ENCODE measurements at places on chromosomes 12 and 14.
A peak's percentile ranks its signal among the peaks of the same experiment; 100 is the strongest.

DNA sequence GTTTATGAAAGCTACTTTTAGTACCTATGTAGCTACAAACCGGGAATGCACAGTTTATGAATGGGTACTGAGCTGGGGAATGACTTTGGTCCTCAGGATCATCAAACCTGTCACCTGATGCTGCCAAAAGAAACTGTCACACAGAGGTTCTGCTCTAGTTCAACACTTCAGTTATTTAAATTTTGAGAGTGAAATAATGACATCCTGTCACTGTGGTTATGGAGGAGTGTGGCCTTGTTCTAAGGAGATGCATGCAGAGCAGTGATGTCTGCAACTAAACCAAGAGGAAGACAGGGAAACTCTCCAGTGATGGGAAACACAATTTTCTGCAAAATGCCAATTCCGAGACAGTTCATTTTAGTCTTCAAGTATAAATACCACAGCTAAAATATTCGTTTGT, 4.8 kb upstream of the AEBP2 start:
- no peak for DNase-seq

DNA sequence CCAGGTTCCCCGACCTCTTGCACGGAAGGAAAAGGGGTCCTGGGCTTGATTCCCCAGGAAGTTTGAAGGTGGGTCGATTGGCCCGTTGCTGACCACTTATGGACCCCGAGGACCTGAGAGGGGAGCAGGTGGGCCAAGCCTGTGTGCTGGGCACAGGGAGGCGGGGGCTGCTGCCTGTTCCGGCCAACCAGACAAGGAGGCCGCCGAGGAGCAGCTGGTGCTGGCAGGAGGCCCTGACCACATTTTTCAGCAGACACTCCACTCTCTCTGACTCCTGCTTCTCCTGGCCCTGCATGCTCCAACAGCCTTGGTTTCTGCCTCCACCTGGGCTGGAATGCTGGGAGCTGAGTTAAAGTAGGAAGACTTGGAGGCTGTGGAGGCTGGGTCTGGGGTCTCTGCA, 42.8 kb downstream of the NOS1 start:
- no peak for DNase-seq

DNA sequence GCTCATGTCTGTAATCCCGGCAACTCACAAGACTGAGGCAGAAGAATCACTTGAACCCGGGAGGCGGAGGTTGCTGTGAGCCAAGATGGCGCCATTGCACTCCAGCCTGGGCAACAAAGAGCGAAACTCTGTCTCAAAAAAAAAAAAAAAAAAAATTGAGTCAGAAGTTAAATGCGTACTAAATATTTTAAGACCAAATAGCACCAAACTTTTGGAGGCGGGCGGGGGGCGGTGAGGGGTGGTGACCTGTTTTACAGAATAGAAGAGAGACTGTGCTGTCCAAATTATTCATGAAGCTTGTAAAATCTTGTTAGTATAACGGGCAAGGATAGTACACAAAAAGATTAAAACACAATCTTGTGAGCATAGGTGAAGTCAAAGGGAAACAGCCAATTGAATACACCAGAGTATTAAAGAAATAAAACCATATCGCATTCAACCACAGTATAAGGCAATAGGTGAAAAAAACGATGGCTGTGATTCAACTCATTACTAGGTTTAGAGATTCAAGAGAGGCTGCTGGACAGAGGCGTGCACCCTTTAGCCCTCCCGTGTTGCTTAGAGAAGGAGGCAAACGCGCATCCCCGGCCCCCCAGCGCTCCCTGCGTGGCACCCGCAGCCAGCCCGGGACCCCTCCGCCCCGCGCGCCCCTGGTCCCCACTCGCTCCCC, 571 bp downstream of the ZNF891 start:
- peak; percentile 18 for DNase-seq

DNA sequence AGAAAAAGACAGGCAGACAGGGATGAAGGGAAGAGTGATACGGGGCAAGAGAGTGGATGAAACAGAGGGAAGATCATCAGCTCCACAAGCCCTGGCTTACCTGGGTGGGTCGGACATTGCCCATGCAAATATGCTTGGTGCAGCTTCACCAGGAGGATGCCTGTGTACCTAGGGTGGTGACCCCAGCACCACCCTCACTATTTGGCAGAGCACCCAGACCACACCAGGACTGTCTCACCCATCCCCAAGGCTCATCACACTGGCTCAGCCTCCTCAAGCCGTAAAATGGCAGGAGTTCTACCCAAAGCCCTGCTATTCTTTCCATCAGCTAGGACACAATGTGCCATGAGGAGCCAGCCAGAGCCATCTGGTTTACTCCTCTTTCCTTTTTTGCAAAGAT, 3.0 kb downstream of the GALNT8 start:
- no peak for DNase-seq
